ENCODE measurements at places on chromosomes 2 and 18.
A peak's percentile ranks its signal among the peaks of the same experiment; 100 is the strongest.

DNA sequence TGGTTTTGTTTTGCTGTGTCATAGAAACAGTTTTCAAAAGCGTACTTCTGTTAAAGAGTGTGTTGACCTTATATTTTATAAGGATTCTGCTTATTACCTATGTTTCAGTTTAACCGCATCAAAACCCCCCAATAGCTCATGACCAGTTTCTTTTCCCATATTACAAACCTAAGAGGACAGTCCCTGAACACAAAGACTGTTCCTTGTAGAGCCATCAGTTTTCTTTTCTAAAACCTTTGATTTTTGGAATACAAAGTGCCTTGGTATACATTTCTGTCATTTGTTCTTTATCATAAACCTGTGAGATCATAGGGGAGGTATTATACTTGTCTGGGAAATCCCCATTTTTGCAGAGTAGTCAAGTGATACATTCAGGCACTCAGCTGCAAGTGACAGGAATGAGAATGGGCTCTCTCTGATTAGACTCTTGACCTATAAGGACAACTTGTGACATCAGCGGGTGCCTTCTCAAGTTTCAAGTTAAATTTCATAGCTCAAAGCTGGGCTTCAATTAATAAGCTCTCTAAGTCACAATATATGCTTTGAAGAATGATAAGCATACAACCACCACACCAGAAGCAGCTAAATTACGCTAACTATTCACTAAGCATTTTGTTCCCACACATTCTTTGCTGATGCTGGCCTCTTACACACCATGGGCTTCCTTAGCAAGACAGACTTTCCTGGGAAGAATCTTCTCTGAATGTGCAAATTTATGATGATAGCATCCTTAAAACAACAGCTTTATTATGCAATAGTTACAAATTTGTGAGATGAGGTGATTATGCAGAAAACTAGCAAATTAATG, 97.5 kb upstream of the CD302 start:
- DNase-seq = no peak

- no peak for DNase-seq
Observed at GRCh38 chr2:102282678-102283091, 28.7 kb upstream of the IL1RL1 start.

GRCh38 chr2:152861349-152861942, 143.0 kb downstream of the ARL6IP6 start:
- DNase-seq = peak; percentile 31

DNA sequence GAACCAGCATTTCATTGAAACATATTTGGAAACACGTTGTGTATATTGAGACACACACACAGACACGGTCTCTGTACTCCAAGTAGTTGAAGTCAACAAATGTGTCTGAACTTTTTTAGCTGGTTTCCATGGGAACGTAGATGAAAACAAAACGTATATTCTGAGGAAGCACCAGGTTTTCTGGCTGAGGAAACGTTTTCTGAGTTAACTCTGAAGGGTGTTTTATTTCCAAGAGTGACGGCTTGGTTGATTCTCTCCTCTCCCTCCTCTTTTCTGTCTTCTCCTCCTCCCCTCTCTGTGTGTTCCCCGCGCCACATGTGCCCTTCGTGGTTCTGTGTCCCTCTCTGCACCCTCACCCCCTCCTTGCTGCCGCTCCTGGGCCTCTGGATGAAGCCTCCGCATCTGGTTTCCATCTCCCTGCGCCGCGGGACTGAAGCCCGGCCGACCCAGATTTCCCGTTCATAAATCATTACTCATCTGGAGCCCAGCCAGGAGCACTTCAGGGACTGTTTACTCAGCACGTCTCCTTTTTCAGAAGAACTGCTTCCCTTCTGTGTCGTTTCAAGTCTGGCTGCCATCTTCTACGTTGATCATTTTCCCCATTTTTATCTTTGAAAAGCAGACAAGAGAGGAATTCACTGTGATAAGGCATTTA, 122.7 kb downstream of the COL6A3 start:
- no peak for DNase-seq

DNA sequence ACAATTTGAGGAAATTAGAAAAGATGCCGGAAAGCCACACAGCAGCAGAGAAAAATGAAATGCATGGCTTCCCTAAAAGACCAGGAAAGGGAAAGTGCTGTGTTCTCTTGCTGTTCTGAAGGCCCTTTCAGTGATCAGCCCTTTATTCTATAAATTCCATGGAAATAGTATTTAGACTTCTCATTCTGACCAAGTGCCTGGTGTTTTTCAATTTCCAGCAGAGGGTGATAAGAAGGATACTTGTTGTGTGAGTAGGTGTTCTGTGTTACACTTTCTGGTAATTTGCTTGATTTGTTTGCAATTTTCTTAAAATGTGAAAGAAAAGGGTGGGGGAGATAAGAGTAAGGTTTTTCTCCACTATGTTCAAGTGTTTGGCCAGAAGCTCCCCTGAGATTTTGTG, 504.5 kb downstream of the IRS1 start:
- DNase-seq = no peak

DNA sequence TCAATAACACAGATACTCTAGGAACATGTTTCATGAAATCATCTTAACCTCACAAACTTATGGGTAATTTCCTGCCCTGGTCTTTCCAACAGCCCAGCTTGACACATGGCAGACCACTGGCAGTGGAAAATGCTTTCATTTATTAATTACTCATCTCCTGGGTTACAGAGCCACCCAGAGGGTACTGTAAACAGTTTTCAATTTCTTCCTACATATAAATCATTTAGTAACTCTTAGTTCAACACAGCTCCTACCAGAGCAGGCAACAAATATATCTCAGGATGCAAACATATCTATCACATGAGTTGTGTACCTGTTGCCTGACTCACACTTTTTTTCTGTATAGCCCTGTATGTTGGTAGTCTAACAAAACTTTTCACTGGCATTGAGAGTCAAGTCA, 99.2 kb upstream of the VRK2 start:
- DNase-seq = no peak

- no peak for DNase-seq
Observed at GRCh38 chr18:49177812-49178211, 227.0 kb upstream of the SMAD7 start.

Measured in H7 (cell line).